ENCODE measurements at places on chromosomes 4 and X.

- DNase-seq: no peak
Observed at GRCh38 chr4:111930659-111931058, 214.6 kb upstream of the FAM241A start.

- DNase-seq: no peak
Observed at GRCh38 chr4:147815741-147816140, 83.9 kb downstream of the ARHGAP10 start.

GRCh38 chr4:163486321-163486720 lies 8.2 kb upstream of the TMA16 start:
- DNase-seq: no peak

DNA sequence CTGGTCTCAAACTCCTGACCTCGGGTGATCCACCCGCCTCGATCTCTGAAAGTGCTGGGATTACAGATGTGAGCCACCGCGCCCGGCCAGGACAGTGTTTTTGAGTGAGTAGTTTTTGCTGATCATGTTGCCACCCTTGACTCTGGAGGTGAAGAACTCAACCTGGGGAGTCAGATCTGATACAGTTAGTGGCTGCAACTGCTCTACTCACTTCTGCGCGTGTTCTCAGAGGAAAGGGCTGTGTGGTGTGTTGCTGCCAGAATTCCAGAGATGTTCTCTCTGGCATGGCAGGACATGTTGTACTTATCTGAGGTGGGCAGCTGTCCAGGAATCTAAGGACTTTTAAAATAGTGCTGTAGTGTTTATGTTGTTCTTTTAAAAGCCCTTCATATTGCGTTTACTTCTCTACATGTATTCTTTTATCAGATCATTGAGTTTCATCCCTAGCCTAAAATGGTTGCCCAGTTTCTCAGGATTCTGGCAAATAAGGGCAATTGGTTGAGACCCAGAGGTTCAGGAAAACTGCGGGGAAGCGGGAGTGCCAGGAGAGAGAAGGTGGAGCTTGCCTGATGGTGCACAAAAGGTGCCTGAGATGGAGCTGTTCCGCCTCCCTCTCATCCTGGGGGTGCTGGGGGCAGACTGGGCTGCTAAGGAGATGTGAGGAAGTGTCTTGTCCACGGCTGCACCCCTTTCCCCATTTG lies 97.7 kb downstream of the ARHGAP10 start:
- DNase-seq: no peak

- no peak for DNase-seq
Observed at GRCh38 chr4:7811536-7812191, 128.0 kb downstream of the AFAP1 start.

GRCh38 chr4:165667969-165668368 lies 205.1 kb upstream of the TLL1 start:
- DNase-seq: no peak

GRCh38 chr4:73841243-73841925 lies 4.9 kb downstream of the CXCL6 start:
- DNase-seq: no peak

DNA sequence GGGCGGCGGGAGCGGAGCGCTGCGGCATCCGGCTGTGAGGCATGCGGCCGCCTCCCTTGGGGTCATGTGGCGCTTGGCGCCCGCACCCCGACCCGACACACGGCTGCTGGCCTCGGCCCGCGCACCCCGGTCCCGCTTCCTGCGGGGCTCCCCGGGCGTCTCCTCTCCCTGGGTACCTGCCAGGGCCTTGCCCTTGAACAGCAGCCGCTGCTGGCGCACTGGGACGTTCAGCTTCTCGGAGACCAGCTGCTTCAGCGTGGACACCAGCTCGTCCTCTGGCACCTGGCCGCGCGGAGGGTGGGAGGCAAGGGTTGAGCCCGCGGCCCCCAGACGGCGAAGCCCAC lies 391 bp downstream of the UBL4A start:
- DNase-seq: peak; percentile 5

- peak; percentile 23 for DNase-seq
Observed at GRCh38 chr4:128288689-128289106, 1.1 kb upstream of the PGRMC2 start.

GRCh38 chr4:124111922-124112321 lies 600.6 kb downstream of the ANKRD50 start:
- peak; percentile 6 for DNase-seq

GRCh38 chr4:120037411-120037810 lies 29.2 kb downstream of the MAD2L1 start:
- DNase-seq: no peak

DNA sequence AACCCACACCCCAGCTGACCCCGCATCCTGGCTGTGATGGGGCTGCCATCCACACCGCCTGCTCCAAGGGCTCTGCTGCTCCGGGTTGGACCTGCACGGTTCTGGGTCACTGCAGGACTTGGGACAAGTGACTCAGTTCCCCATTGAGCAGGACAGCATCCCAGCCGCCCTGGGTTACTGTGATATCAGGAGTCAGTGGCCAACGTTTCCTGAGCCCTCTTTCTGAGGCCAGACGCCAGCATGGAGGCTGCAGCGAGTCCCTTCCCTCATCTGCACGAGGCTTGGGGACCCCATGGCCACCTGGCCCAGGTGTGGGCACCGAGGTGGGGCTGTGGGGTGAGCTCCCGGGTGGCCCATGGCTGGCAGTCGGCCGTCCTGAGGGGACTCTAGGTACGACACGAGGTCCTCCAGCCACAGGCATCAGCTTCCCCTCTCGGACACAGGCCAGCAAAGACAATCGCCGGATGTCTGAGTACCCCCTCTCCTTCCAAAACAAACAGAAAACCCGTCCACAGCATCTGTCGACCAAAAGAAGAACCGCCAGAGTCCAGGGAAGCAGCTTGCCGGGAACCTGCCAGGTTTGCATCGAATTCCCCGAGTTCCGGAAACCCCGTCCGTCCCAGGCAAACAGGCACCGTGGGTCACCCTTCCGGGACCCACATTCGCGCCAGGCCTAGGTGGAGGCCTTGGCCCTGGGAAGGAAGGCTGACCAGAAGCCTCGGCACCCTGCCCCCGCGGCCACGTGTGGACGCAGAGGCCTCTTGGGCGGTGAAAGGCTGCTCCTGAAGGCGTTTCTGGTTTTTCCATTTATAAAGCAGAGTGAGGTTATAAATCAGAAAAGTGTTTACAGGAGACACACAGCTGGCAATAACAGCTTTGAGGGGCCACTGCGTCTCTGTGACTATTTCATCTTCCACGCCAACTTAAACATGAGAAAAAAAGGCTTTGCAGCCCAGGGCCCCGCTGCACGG lies 136.0 kb downstream of the FAM53A start:
- no peak for DNase-seq

GRCh38 chrX:133985164-133985966 lies at the start of gene GPC3:
Gene GPC3 (minus strand): TSS chrX:133985594.
- peak; percentile 76 for DNase-seq

- no peak for DNase-seq
Observed at GRCh38 chrX:148871422-148872160, 371.2 kb downstream of the AFF2 start.

- DNase-seq: no peak
Observed at GRCh38 chrX:147570483-147570882, 341.2 kb upstream of the FMR1 start.

- DNase-seq: no peak
Observed at GRCh38 chr4:74006009-74006476, 7.6 kb upstream of the CXCL5 start.

DNA sequence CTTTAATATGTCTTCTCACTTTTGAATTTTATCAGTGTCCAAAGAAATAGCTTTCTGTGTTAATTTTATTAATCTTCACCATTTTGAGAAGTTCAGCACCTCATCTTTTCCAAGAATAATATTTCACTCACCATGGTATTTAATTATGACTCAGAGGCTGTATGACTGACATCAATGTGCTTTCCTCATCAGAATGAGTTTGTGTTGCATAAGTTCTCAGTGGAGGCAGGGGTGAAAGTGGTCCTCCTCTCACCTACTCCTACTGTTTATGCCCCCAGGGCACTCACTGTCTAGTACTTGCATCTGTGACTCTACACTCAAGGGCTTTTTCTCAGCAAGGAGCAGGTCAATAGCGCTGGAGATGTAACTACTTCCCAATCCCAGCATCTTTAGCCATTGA lies 905.3 kb upstream of the INTU start:
- no peak for DNase-seq

GRCh38 chr4:186760576-186760975 lies 36.9 kb upstream of the FAT1 start:
- no peak for DNase-seq

DNA sequence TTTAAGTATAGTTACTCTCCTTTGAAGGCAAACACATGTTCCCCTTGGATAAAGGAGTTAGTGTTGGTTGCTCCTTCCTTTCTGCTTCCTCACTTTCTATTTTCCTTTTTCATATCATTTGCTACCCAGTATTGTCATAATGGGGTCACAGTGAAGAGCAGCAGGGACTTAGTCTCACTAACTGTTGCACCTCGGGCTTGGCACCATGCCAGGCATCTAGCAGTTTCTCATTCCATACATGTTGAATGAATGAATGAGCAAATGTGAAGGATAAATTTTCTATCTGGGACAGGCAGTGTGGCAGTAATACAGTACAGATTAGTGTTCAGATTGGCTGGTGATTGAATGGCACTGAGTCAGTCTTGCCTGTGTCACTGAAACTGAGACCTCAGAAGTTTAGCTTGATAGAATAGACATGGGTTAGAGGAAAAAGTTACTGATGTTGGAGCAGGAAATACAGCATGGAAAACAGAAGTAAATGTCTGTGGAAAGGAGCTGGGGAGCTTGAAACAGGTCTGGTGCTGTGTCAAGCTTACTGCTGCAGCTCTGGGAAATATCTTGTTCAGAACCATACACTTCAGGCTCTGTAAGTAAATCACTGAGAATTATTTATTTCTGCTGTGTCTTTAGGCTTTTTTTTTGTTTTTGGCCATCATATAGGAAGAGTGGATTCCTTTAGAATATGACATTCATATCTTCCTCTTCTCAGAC lies 55.8 kb upstream of the PITX2 start:
- no peak for DNase-seq

DNA sequence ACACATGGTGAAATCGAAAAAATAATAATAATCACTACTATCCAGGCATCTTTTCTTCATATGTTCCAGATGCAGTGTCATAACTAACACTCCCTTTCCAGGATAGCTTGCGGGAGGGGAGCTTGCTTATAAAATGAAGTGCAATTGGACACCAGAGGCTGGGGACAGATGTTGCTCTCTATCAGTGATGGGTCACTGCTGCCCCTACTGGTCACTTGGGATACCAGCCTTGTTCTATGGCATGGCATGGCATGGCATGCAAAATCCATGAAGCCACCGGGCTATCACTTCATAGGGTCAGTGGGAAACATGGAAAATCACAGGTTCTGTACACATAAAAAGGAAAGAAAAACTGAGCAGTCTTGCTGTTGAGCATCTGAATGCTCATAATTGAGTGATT lies 168.1 kb downstream of the GLRA2 start:
- peak; percentile 30 for DNase-seq

DNA sequence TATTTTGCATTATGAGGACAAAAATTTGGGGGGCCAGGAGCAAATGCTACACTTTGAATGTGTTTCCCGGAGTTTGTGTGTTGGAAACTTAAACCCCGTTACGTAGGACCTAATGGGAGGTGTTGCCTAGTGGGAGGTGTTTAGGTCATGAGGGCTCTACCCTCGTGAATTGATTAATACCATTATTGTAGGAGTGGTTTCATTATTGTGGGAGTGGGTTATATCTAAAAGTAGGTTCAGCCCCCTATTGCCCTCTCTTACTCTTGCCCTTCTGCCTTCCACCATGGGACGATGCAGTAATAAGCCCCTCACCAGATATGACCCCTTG lies 15.5 kb downstream of the UBA6 start:
- no peak for DNase-seq

- no peak for DNase-seq
Observed at GRCh38 chr4:40662962-40663604, 33.4 kb upstream of the RBM47 start.

DNA sequence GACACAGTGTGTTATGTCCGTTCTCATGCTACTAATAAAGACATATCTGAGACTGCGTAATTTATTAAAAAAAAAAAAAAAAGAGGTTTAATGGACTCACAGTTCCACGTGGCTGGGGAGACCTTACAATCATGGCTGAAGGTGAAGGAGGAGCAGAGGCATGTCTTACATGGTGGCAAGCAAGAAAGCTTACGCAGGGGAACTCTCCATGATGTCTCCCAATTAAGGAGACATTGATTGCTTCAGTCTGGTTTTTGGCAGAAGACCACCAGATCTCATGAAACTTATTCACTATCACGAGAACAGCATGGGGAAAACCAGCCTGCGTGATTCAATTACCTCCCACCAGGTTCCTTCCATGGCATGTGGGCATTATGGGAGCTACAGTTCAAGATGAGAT lies 221.8 kb downstream of the ASMT start:
- no peak for DNase-seq

DNA sequence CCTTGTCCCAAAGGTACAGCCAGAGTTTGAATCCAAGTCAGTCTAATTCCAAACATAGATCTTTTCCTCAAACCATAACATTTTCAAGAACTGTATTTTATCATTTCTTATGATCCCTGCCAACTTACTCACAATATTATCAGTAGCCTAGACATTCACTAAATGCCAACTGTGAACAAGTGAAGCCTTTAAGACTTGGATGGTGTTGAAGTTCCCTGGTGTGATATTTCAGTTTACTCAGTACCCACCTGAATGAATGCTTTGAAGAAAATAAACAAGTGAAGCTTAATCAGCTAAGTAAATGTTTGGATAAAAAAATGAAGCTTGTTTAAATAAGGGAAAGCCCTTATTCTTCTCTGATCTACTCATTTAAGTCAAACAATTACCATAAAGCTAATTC lies 1028.3 kb downstream of the DMD start:
- no peak for DNase-seq

DNA sequence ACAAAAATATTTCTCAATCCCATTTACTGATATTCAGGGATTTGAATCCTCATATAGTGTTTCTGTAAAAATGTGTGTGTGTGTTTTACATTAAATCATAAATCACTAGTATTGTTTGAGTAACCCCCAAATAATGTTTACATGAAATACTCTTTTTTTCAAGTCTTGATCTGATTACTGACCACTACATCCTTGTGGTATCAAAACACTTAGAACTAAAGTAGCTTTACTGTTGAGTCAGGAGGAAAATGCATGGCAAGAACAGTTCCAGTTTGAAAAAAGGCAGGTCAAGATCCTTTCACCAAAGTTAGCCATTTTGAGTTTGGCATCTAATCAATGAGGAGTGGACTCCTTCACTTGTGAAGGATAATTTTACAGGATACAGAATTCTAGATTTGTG lies 3.6 kb upstream of the WDR19 start:
- DNase-seq: no peak

DNA sequence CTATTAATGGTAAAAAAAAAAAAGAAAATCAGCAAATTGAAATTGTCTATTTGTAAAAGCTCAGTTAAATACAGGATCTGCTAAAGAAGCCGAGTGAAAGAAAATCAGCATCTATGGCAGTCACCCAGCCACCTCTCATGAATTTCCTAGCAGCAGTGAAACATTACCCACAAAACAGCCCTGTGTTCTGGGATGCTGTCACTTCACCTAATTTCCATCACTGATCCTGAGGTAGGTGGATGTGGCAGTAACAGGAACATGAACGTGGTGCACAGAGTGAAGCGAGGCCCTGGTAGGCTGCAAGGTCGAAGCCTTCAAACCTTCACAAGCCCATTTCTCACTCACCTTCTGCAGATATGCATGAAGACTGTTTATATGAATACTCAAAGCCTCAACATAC lies 65.2 kb downstream of the RXFP1 start:
- DNase-seq: no peak

- DNase-seq: no peak
Observed at GRCh38 chrX:34879886-34880285, 62.7 kb upstream of the FAM47B start.

GRCh38 chr4:40199999-40200874 lies 3.4 kb downstream of the RHOH start:
- DNase-seq: no peak

- DNase-seq: no peak
Observed at GRCh38 chrX:73683236-73683859, 120.4 kb downstream of the CHIC1 start.

Data from NCI-H2171 treated with DMSO at 0.1 percent for 48 hours (cell line).